H1 (cell line): ENCODE measurements at places on chromosomes 2 and 18. TPM values are rescaled to one million over a fixed set of nuclear protein-coding genes. Genes with fewer than 3 reads are reported as not detected.

GRCh38 chr2:63569740-63570139 is 18.5 kb downstream of the WDPCP start:
- no peak for DNase-seq

DNA sequence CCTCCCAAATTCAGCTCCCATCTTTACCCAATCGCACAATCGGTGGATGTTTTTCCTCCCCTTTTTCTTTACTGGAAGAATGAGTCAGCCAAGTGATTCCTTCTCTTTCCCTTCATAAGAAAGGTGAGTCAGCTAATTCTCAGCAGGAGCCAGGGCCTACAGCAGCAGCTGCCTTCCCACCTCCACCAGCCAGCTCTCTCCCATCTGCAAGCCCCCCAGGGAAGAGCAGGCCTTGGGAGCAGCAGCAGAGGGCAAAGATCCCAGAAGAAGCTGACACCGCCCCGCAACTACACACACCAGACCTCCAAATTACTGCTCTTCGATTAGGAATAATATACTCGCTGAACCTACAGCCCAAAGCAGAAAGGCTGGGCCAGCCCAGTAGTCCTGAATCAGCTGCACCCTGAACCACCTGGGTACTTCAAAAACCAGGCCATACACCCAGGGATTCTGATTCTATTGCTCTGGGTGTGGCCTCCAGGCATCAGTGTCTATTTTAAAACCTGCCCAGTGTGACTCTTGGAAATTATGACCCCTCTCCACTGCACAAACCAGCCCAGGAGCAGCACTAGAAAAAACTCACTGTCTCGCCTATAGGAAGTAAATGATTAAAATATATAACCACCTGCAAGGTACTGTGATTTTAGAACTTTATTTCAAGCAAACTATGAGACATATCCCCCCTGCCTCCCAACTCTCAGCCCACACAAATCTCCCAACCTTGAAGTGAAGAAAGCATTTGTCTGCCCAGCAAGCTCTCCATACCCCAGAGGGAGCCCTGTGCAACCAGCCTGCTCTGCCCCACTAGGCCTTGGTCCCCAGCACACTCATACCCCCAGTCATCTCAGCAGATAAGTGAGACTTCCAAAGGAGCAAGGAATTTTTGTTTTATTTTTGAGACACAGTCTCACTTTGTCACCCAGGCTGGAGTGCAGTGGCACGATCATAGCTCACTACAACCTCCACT is 7.3 kb downstream of the SFXN5 start:
- DNase-seq: peak; percentile 63

GRCh38 chr18:60585670-60586069 is 213.1 kb upstream of the MC4R start:
- no peak for DNase-seq

The SNORC gene
- total RNA-seq: 1.6 and 2.1 TPM in 2 replicates

The SERPINB11 gene
- not detected in 2 replicates for total RNA-seq
